ENCODE measurements at places on chromosomes 7 and 10.
A peak's percentile ranks its signal among the peaks of the same experiment; 100 is the strongest.

DNA sequence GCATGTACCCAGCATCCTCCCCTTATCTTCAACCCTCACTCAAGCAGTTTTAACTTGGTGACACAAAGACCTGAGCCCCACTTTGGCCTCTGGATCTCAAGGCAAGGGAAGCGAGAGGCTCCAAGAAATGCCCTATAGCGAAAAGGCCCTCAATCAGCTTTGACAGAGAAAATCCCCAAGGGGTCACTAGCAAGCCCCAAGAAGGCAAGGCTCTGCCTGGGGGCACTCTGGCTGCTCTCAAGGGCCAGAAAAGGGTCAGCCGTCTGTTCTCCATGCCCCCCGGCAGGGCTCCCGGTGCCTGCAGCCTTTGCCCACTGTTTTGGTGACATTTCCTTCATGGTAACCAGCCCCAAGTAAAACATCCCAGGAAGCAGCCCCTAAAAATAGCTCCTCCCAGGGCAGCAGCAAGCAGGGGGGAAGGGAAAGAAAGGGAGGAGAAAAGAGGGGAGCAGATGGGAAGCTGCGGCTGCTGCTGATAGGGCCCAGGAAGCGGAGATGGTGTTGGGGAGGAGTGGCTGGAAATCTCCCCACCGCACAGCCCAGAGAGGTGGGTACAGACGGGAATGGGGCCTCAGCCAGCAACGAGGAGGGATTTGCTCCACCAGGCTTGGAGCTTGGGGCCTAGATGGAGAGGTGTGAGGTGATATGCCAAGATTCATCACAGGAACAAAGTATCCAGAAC is 7.1 kb downstream of the CAMK2G start:
- DNase-seq = peak; percentile 61

DNA sequence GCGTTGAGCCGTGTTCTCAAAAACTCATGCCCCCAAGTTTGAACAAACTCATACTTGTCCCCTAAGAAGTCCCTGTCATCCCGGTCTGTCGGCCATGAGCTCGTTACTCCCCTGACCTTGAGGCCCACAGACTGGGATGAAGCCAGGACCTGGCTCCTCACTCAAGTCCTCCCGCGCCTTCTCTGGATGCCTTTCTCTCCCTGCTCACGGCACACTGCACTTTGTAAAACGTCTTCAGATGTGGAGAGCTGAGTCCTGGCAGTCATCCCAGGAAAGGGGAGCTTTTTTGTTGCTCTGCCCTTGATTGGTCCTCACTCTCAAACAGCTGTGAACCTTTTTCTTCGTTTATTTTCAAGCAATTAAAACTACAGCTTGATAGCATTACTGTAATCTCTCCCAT is 110.8 kb downstream of the JAZF1 start:
- peak; percentile 38 for DNase-seq

DNA sequence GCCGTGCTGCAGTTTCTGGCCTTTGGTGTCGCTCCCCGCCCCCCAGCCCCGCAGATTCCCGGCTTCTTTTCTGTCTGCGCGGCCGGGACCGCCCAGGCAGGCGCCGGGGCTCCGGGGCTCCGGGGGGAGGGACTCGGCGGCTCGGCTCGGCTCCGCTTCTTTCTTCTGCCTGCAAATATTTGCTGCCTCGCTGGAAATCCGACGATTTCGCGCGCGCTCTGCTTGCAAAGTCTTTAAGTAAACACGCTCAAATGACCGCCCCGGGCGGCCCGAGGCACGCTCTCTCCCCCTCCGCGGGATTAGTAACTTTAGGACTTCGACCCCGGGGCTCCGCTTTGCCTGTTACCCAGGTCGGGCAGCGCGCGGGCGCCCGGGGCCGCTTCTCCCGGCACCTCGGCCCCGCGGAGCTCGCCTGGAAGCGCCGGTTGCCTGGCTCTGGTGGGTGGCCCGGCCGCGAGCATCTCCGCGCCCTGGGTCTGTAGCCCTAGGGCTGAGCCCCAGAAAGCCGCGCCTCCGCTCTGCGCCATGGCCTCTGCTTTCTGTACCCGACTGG is 3.9 kb upstream of the GATA3 start:
- no peak for DNase-seq

GRCh38 chr7:37786741-37787569 is 61.4 kb upstream of the NME8 start:
- no peak for DNase-seq

DNA sequence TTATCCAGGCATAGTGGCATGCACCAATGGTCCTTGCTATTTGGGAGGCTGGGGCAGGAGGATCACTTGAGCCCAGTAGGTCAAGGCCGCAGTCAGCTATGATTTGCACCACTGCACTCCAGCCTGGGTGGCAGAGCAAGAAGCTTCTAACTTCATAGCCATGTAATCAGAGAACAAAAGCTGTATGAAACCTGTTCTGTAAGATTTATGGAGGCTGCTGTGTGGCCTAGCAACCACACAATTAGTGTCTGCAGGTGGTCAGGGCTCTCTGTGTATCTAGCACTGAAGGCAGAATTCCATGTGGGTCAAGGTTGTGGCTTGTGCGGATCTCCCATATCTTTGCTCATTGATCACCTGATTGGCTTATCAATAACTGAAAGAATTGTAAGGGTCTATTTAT is 221.5 kb upstream of the FOXK1 start:
- no peak for DNase-seq

DNA sequence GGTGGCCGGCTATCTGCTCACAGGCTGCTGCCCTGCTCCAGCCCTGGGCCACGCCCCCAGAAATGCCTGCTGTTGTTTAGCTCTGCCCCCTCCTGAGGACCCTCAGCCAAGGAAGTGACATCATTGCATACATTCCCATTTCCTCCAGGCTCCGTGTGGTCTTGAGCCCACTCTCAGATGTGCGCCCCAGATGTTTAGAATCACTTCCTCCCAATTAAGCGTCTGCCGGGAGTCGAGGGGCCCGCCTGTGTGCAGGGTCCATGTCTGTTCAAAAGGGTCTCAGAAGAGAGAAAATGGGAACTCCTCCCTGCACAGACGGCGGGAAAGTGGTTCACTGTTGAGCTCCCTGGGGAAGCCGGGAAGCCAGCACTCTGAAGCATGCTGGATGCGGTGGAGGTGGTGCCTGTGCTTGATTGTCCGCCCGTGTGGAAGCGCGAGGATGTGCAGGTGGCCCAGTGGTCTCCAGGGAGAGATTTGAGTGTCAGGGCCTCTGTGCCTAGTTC is 116.9 kb upstream of the PPIF start:
- no peak for DNase-seq

DNA sequence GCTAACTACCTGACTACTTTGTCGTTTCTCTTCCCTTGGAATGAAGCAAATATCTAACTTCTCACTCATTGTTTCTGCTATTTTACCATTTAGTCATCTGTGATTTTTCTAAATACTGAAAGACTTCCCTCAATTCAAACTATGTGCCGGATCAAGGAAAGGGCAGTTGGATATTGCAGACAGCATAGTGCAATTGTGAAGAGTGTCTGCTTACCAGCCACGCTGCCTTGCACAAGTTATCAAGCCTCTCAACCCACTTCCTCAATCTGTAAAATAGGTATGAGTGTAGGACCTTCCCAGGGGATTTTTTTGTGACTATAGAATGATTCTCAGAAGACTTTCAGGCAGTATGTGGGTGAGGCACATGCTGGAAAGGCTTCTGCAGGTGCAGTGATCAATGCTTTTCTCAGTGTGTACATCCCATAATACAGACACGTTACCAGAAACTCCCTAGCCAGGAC is 54.3 kb downstream of the EGFR start:
- no peak for DNase-seq

GRCh38 chr7:66732439-66732838 is 8.1 kb upstream of the RABGEF1 start:
- no peak for DNase-seq
